ENCODE measurements at places on chromosomes 12 and 14. TPM values are rescaled to one million over a fixed set of nuclear protein-coding genes. Genes with fewer than 3 reads are reported as not detected.

DNA sequence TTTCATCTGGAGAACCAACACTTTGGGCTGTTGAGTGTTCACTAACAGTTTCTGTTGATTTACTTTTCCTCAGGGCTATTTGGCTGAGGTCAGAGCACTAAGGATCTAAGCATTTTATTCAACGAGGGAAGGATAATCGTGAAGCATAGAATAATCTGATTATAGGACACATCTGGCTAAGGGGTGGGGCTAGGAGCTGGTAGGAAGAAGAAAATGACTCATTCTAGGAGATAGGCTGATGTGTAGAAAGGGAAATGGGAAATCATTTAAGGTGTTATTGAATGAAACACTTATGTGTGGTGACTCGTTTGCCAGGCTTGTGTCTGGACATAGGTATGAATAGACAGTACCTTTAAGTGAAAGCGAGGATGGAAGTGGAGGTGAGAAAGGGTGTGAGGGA lies 167.2 kb downstream of the ETNK1 start:
- DNase-seq, result no peak

DNA sequence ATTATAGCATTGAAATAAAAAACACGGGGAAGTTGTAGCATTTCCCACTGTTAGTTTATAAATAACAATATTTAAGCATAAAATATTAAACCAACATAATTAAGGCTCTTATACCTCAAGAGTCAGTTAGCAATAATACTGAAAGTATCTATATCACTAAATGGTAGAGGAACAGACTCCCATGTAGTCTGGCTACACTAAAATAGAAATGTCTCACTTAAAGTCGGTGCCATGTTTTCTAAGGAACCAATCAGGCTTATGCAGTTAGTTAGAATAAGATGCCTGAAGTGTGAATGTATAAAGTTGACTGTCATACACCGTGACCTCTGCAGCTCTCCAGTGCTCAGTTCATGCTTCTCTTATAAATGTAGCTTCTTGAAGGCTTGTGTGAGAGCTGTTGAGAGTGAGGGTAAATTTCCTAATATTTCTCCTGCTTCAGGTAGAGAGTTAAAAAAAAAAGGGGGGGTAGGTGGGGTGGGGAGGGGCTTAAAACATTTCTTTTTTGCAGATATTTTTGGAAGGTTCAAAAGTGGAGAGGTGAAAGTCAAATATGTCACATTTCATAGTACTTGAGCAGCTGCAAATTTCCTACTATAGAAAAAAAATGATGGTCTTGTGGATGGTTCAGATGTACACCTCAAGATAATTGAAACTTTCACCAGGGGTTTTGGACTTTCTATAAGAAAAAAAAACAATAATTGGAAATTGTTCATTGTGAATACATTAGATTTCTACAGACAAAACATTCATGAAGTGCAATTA lies 64.5 kb downstream of the PTCSC3 start:
- no peak for DNase-seq

DNA sequence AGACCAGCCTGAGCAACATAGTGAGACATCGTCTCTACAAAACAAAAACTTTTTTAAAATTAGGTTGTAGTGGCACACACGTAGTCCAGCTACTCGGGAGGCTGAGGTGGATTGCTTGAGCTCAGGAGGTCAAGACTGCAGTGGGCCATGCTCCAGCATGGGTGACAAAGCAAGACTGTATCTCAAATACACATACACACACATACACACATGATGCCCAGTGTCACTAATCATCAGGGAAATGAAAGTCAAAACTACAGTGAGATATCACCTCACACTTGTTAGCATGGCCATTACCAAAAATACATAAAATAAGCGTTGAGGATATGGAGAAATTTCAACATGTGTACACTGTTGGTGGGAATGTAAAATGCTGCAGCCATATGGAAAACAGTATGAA lies 33.2 kb upstream of the KICS2 start:
- DNase-seq, result no peak

GRCh38 chr12:13154027-13154538 lies 42.4 kb upstream of the EMP1 start:
- DNase-seq, result no peak

DNA sequence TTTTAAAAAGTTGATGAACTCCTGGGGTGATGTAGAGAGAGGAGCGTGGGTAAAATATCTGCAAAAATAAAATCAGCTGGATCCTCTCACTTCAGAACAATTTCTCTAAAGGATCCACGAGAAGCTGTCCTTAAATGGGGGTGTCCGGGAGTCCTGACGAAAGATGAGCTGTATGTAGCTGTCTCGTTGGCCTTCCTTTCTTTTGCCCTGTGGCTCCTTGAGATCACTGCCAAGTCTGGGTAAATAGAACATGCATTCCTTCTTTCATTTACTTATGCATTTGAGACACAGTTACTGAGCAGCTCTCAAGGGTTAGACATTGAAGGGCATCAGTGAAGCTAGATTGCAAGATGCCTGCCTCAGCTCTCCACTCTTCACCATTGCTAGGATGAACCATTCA lies 35.2 kb upstream of the TXNRD1 start:
- no peak for DNase-seq

DNA sequence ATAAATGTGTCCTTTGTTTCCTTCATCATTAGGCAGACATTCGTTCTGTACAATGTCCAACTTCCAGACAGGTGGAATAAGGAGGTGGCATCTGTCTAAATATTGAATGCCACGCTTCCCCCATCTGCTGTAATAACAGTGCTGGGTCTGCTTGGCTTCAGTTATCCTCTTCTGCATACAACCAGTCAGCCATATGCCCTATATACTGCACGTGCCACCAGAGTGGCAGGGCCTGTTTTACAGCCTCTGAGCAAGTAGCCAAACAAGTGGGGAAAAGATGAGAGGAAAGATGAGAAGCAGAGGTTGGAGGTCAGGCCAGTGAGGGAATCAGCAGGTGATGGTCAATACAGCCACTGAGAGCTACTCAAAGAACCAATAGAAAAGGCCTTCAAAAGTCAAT lies 55.4 kb downstream of the OTX2 start:
- no peak for DNase-seq

GRCh38 chr14:58565832-58566231 lies 71.9 kb upstream of the DACT1 start:
- DNase-seq, result no peak

DNA sequence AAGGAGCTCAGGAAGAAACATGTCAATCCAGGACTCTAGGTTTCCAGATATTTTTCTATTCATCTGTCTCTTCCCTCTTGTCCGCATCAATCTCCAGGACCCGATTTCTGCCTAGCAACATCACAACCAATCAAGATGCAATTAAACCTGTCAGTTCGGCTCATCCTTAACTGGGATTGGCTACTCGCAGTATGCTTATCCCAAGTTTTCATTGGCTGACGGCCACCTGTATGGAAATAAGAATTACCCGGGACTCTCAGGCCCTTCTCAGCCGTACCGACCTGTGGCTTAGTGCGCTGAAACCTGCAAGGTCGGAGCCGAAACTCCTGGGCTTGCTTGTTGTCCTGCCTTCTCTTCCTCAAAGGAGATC lies 20.4 kb upstream of the ATP5MC2 start:
- DNase-seq, result peak; percentile 57

DNA sequence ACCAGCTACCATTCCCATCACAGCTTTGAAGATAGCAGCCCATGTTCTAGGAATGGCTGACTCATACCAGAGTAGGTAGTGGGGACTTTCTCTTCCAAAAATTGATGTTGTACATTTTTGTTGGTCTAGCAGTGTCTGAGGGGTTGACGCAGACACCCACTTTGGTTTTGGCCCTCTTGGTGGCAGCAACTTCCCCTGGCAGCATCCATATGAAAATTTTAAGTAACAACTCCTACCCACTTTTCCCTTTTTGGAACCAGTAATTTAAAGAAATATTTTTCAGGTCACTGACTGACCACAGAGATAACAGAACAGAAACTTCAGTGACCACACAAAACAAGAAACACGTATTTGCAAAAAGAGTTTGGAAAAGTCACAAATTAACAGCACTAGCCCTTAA lies 162.0 kb upstream of the TMCC3 start:
- no peak for DNase-seq

- DNase-seq, result no peak
These were observed 185.5 kb upstream of the FAR2 start for GRCh38 chr12:28963554-28963953.

DNA sequence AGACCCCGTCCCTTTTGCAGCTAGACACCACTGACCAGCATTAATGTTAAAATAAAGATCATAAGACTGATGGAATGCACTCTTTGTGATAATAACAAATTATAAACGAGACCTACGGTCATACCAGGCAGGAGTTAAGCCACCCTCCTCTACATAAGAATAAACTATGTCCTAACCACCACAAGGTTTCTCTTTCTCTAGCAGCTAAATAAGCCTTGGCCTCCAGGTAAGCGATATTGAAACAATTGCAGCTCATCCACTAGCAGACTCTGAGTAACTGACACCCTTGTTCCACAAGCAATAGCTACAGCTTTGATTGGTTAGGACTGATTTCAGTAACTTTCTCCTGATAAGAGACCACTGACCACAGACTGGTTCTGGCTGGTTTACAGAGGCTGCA lies 144.2 kb upstream of the CCDC198 start:
- no peak for DNase-seq

GRCh38 chr14:59067127-59067894 lies 121.2 kb upstream of the DAAM1 start:
- no peak for DNase-seq

DNA sequence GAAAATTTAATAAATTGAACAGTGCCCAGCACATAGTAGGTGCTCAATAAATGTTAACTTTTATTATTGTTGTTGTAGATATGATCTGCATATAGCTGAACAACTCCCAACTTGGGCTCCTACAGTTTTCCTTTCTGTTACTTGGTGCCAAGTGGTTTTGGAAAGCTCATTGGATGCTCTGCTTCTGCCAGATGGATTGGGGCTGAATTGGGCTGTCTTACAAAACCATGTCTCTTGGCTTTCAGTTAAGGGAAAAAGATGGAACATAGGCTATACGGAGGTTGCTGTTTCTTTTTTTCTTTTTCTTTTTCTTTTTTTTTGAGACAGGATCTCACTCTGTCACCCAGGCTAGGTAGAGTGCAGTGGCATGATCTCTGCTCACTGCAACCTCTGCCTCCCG lies 140.7 kb upstream of the PWP1 start:
- no peak for DNase-seq

DNA sequence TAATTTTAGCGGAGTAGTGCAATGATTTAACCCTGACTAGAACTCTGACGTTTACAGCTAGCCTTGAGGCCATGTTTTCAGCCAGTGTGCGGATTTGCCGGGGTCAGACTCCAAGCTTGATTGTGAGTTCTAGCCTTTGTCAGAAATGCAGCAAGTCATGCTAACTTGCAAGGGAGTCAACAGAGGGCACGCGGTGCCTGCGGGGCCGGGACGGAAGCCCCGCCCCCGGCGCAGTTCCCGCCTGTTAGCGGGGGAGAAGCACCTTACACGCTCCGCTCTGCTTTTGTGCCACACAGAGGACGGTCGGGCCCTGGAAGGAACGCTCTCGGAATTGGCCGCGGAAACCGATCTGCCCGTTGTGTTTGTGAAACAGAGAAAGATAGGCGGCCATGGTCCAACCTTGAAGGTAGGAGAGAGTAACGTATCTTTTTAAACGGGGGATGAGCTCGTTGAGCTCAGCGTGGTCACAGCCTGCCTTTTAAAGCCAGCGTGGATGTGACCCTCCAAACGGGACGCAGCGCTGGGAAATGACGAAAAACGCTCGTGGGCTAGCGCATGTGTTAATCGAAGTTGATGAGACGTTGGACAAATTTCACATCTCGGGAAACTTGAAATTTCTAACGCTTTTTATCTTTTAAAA lies 14.8 kb upstream of the EID3 start:
- peak; percentile 86 for DNase-seq

DNA sequence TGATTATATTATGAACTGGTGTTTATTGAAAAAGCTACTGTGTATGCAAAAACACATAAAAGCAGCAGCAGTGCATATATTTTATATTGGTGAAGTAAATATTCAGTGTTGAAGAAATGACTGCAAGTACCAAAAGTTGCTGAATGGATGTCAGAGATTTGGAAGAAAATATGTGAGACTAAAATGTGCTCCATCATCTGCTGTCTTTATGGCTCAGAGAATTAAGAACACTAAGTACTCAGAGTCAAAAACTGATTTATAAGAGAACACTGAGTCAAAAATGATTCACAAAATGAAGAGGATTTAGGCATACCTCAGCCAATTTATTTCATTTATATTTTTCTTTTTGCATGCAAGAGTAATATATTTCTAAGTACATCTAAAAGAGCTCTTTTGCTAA lies 86.3 kb upstream of the PDZRN4 start:
- DNase-seq, result no peak

DNA sequence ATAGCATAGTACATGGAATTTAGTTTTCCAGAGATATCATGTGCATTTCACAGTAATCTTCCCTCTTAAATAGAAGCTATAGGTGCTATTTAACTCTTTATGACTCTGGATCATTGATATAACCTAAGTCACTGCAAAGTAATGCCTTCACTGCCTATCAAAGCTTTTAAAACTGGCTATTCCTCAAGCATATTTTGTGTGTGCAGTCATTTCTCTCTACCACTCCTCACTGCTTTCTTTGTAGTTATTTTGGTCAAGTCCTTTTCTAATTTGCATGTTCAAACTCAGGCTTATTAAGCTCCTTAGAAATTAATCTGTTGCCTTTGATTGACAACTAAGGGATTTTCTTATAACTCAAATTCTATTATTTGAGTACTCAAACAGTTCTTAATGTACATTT lies 79.4 kb upstream of the PLEKHG7 start:
- no peak for DNase-seq

DNA sequence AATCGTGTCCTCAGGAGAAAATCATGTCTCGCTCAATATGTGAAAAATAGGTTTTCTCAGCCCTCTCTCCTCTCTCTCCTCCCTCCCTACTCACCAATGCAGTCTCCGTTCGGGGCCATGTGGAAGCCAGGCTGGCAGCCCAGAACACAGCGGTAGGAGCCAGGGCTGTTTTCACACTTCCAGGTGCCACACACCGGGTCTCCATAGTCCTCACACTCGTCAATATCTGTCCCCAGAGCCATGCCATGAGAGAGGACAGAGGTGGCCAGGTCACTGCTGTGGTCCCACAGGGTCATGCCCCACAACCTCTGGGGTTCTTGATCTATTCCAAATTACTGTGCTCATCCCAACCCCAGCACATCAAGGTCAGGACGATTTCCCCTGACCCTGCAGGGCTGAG lies 13.5 kb downstream of the ISCA2 start:
- DNase-seq, result peak; percentile 13

DNA sequence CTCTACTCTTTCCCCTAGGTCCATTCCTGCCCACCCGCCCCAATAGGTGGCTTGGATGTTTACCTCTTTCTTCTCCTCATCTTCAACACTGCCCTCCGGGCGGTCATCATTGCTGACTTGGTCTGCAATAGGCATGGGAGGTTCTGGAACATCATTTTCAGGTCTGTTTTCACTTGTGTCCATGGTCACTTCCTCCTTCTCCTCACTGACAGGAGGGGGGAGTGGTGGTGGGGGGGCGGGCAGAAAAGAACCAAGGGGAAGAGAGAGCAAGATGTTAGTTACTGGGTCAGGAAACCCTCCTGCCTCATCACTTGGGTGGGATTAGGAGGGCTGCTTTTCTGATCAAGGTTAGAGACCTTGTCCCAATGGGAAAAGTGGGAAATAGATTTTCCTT lies 12.1 kb upstream of the CDH24 start:
- DNase-seq, result no peak

Gene IAPP
- total RNA-seq, result not detected

Gene VASH1
- 51.7 TPM for total RNA-seq

Gene NEMF
- total RNA-seq, result 66.1 TPM

Gene AKAP6
- 8.6 TPM for total RNA-seq

Gene GALNT8
- total RNA-seq, result 0.77 TPM

Gene TEX52
- not detected for total RNA-seq

Gene TAS2R31
- 1.9 TPM for total RNA-seq

All from lower lobe of right lung (tissue), 2 donors.